HFF-Myc (cell line): ENCODE measurements at places on chromosomes 3 and 15.

- DNase-seq, result no peak
Observed at GRCh38 chr3:14876921-14877333, 58.2 kb downstream of the FGD5 start.

DNA sequence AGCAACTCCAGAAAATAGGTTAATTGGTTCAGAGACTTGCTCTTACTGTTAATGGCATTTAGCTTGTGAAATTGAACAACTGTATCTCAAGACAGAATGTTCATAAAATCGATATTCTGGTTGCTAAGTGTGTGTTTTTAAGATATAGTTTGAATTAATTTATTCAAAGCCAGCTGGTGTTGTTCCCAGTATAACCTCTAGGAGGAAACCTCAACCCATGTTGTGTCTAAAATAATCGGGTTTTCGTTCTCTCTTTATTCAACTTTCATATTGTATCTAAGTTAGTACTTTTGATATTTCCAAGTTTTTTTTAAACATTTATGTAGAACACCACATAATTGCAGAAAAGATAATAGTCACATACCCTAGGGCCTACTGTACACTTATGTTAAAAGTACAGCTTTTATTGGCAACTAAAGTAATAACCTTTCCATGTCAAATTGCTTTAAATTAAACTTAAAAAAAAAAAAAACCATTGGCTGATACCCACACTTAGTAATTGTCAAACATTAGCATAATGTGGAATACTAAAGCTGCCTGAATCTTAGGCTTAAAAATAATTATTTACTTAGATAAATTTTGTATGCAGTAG lies 90.9 kb downstream of the SAMMSON start:
- DNase-seq, result no peak

- DNase-seq, result no peak
Observed at GRCh38 chr3:74862476-74862875, 248.0 kb upstream of the CNTN3 start.

DNA sequence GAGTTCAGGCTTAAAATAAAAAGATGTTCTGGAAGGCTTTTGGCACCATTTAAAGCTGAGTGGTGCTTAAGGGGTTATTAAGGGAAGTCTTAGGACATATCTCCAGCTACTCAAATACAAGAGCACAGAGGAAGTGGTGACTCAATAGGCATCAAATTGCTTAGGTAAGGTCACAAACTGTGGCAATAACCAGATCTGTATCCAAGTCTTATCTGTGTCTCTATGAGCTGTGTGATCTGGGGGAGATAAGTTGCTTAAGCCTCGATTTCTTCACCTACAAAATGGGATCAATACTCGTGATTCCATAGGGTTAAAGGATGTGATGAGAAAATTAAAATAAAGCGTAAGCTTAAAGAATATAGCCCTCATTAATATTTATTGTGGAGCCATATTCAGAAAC lies 7.6 kb downstream of the HDC start:
- DNase-seq, result no peak

DNA sequence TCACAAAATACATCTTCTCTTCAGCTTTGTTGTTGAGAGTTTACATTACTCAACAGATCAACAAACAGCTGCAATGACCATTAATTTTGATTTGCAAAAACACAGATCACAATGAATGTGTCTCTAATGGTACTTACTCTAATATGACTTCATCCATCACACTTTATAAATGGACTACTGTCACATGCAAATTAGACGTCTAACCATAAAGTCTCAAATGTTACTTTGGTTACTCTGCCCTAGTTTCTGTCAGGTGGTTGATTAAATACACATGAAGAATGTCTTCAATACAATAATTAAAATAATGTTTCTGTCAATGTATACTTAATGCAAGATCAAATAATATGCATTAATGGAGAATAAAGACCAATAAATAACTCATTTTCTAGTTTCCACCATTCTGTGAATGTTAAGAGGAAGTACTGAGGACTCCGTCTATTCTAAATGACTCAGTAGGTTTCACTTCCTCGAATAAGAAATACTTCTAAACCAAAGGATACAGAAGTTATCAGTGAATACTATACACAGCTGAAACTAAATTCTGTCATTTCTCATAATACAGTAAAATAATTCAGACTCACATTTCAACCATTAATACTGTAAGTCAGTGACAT lies 145.8 kb downstream of the CBLB start:
- no peak for DNase-seq

DNA sequence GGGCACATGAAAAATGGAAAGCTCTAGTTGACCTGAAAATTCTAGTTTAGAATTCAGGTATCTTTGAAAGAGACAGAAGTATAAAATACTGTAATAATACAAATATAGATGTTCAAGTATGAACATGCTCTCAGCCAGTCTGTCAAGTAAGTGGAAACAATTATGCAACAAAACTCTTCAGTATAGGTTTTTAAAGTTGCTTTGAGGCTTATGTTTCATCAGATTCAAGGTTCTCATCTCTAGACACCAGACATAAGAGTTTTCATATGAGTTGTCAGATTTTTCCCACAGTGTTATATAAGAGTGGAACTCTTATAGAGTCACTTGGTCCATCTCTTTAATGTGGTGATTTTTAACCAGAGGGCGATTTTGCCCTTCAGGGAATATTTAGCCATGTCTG lies 22.0 kb downstream of the CMSS1 start:
- DNase-seq, result no peak

DNA sequence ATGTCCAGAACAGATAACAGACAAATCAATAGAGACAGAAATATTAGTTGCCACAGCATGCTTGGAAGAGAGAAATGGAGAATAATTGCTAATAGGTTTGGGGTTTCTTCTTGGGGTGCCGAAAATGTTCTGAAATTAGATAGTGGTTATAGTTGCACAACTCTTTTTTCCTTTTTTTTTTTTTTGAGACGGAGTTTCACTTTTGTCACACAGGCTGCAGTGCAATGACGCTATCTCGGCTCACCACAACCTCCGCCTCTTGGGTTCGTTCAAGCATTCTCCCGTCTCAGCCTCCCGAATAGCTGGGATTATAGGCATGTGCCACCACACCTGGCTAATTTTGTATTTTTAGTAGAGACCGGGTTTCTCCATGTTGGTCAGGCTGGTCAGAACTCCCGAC lies 163.3 kb downstream of the PLCH1 start:
- DNase-seq, result no peak

- DNase-seq, result no peak
Observed at GRCh38 chr3:3783210-3783609, 16.0 kb upstream of the LRRN1 start.

DNA sequence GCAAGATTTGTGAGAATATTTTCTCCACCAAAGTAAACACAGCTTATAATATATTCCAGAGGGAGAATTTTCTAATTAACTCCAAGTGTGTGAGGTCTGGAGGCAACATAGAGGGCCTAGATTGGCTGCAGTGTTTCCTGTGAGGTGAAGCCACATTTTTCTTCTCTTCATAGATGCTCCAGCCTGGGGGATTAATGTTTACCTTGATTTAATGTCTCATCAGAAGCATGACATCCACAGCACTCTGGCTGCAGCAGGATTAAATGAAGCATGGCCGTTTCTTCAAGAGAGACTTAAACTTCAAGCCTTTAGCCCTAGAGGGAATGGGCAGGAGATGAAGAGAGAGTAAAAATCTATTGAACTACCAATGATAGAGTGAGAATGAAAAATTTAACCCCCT lies 137.9 kb upstream of the ZBTB20 start:
- DNase-seq, result no peak

DNA sequence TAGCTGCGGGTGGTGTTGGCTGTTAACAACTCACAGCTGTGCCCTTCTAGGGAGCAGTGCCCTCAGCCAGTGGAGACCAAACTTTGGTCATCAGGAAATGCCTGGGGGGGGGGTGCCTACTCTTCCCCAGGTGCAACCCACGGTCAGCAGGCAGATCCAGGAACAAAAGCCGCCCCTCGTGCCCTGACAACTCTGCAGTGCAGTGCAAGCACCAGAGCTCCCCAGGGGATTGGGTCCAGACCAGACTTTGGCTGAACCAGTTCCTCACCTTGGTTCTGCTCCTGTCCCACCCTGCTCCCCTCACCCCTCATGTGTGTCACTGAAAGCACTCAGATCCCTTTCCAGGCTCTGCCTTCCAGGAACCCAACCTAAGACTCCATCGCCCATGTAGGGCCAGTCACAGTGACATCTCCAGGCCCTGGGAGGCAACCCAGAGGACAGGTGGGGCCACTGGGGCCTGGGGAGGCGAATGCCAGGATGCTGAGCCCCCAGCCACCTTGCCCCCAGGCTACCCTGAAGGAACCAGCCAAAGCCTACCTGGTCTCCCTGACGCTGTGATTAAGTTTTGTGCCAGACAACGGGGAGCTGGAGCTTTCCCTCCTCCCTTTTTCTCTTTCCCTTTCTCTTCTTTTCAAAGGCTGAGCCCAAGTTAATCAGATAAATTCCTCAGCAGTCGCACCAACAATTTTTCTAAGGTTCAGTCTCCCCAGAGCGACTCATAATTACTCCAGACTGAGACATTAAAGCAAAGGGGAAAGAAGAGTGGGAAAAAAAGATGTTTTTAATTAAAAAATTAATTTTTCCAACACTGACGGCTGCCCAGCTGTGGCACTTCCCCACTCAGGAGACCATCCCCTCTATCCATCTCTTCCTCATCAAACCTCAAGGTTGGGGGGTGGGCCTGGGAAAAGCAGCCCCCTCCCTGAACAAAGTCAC lies 207.5 kb upstream of the LINGO1 start:
- DNase-seq, result no peak

- DNase-seq, result no peak
Observed at GRCh38 chr3:150407051-150407807, 869 bp upstream of the TSC22D2 start.

- DNase-seq, result peak; percentile 45
Observed at GRCh38 chr3:87076946-87077345, 86.0 kb upstream of the VGLL3 start.

DNA sequence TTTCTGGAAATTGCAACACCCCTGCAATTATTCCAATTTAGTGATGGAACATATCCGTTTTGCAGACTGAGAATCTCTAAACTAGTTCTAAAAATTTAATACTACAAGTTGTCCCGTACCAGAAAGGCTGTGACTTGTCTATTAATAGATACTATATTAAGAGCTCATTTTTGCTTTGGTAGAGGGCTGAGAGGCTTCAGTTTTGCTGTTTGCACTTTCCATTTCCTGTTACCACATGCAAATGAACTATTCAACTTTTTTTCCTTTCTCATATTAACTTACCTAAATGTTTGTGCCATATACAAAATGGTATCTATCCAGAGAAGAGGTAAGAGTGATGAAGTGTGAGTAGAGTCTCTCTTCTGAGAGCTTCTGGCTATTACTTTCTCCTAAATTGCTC lies 101.5 kb upstream of the CRBN start:
- DNase-seq, result no peak
